ENCODE measurements at places on chromosomes 11 and 22.

DNA sequence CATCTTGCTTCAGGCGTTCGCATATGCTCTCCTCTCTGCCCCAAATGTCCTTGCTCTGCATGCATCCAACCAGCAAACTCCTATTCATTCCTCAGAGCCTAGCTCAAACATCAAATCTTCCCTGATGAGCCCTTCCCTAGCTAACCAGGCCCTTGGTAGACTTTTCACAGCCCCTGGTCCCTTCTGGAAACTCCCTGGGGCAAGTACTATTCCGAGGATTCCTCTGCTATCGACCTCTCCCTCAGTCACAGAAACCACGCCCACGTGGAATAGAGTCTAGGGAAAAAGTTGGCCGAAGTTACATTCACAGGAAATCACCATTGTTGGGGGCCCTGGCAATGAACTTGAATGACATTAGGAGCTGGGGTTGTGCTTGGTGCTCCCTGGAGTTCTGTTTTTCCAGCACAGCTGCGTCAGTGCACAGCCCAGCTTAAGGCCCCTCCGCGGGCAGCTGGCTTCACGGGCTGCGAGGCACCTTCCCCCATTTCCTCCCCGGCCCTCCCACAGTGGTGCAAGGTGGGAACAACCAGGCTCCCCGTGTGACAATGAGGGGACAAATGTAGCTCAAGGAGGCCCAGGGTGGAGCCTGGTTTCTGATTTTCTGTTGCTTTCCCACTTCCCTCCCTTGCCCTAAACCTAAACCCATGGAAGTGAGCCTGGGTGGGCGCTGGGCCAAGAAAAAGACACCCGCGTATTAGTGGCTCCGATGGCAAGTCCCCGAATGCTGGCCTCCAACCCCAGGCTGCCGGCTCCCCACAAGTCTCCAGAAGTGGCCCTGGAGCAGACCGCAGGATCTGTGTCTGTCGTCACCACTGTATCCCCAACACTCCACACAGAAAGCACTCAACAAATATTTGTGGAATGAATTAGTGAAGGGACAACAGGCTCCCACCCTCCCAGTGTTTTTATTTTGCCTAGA is 4.3 kb upstream of the ATP5MGL start:
- no peak for DNase-seq

DNA sequence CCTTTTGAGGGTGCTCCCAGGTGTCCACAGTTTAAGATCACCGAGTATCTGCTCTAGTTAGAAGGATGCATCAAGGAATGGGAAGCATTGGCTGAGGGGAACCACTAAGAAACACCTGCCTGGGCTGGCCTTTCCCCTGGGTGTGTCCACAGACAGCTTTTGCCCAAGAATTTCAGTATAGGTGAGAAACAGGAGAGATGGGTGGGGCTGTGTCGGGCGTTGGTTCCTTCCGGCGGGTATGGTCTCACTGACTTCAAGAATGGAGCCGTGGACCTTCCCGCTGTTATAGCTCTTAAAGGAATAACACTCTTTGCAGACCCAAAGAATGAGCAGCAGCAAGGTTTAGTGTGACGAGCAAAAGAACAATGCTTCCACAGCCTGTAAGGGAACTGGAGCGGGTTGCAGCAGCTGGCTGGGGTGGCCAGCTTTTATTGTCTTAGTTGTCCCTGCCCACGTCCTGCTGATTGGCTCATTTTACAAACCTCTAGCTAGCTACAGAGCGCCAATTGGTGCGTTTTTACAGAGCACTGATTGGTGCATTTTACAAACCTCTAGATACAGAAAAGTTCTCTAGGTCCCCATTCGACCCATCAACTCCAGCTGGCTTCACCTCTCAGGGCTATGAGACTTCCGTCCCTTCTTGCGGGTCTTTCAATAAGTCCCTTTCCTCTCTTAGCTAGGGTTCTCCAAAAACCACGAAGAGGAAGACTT is 2.4 kb downstream of the FADS1 start:
- DNase-seq = no peak

DNA sequence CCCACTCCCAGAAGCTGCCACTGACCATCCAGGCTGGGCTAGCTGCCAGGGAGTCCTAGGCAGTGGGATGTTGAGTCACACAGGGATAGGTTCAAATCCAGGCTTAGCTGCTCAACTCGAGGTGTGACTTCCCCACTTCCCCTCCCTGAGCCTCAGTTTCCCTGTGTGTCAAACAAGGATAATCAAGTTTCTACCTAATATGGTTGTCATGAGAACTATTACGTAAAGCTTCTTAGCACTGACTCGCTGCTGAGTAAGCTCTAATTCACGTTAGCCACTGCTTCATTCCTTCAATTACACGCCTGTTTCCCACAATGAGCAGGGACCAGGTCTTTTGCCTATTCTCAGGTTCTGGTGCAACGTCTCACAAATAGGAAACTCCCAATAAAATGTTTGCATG is 67.7 kb downstream of the SEZ6L start:
- no peak for DNase-seq

GRCh38 chr11:57560146-57560545 is 7.3 kb downstream of the UBE2L6 start:
- no peak for DNase-seq

DNA sequence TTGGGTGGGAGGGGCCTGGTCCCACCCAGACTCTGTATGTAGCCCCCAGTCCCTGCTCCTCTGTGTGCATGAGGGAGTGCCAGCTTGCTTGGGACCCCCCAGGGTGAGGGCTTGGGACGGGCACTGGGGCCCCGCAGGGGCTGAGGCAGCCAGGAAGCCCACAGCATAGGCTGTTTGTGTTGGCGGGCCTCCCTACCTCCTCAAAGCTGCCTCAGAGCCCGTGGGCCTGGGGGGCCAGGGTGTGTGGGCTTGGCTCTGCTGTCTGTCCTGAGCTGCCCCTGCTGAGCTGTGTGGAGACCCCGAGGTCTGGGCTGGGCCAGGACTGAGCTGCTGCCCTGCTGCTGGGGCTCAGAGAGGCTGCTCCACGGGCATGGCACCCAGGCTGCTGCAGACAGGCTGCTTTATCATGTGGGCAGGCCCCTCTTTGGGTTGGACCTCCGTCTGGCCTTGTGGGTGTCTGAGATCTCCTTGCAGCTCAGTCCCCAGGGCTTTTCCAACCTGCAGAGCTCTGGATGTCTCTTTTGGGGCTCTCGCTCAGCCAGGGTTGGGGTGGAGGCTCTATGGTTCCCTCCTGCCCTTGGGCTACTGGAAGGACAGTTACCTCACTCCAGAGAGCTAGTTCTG is 3.3 kb downstream of the TSPAN4 start:
- DNase-seq = no peak

DNA sequence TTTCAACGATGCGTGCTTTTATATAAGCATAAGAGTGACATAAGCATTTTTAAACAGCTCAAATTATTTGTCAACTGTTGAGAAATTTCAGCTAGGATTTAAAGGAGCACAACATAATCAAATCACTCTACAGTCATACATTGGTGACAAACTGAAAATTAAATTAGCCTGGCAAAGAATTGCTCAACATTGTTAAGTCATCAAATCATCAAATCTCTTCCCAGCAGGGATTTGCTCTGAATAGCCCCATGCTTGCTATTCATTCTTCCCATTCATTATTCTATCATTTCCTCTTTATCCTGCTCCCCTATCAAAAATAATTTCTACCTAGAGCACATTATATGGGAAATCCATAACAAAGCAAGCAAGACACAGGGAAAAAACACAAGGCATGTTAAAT is 198.7 kb upstream of the LUZP2 start:
- DNase-seq = no peak

DNA sequence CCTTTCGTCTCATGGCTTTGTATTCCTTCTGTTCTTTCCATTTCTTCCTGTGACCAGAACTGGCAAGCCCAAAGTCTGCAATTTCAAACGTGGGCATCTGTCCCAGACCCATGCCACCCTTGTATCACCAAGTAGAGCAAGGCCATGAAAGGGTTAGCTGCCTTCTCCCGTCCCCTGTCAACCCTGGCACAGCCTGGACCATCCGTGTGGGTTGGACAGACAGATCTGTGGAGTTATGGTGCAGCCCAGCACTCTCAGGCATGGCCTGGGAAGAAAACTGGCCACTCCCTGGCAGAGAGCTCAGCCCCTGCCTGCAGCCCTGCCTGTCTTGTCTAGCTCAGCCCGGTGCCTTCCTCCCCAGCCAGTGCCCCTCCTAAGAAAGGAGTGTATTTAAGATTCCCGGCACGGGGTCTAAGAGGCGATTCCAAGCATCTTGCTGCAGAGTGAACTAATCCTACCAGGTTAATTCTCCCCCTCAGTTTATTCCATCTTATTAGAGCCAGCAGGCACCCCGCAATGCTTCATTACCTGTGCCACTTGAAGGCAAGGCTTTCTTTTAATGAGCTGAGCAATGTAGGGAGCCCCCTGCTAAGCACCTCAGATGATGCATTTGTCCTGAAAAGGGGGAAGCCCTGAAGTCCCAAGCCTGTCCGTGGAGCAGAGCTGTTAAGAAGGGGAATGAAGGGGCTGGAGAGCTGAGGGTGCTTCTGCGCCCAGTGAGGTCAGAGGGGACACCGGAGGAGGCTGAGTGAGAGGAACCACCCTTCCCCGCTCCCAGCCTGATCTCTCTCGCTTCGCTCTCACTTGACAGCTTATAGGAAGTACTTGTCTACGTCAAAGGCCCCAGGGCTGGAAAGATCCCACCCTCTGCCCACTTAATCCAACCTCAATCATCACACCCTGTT is 130.6 kb downstream of the SPATA19 start:
- no peak for DNase-seq

DNA sequence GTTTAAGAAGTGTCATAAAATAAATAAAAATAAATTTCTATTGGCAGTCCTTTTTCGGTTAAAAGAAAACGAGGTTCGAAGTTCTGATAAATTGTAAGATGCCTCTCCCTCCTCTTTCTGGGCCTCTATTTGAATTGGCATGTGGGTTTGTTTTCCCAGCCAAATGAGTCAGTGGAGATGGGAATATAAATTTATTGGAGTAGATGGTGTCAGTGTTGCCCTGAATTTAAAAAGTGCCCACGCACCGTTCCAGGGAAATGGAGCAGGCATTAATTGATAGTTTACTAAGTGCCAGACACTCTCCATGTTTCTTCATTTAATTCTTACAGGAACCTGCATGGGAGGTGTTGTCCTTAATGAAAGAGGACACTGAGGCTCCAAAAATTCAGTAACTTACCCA is 119.2 kb downstream of the FEZ1 start:
- no peak for DNase-seq

DNA sequence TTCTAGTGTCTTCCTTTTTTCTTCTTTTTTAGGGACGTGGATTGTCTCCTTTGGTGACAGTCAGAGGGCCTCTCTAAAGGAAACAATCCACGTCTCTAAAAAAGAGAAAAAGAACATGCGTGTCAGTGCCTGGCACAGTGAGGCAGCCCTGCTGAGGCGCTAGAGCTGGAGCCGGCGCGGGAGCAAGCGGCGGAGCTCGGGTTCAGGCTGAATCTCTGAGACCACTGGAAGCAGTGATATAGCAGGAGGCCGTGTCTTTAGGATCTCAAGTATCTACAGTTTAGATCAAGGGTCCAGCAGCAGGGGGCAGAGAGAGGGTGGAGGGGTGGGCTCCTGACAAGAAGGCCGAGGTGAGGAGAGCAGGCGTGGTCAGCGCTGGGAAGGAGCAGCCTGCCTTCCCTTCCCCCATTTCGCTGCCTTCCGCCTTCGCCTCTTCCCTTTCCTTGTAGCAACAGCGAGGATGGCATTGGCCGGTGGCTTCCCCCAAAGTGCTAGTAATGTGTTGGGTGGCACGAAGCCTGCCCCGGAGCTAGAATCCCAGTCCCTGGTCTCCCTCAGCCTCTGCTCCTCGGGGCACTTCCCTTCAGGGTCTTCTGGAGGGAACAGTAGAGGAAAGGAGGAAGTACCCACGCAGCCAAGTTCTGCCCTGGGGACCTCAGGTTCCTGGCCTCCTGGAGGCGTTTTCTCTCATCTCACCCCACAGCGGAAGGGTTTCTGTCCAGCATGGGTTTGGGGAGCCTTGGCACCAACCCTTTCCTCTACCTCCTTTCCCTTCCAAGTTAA is 28.2 kb upstream of the RAB1B start:
- no peak for DNase-seq

- DNase-seq = peak; percentile 87
Measured at GRCh38 chr22:28855355-28856094, 27.8 kb upstream of the ZNRF3 start.

DNA sequence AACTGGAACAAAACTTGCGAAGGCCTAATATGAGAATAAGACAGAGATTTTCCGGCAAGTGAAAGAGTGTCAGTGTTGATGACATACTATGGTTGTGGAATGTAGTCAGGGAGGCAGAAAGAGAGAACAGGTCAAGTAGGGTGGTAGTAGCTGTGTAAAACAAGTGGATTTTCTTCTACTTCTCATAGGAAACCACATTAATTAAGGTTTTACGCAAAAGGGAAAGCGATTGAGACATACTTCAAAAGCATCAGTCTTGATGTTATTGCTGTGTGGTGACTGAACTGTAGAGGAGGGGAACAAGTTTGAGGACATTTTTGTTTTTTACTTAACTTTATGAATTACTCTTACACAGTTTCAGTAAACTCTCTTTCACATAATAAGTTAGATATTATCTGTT is 186.0 kb upstream of the CNTN5 start:
- no peak for DNase-seq

GRCh38 chr11:35357923-35358322 is 61.4 kb downstream of the SLC1A2 start:
- DNase-seq = no peak

GRCh38 chr11:64652586-64653387 is 61.8 kb downstream of the SLC22A12 start:
- DNase-seq = peak; percentile 92

DNA sequence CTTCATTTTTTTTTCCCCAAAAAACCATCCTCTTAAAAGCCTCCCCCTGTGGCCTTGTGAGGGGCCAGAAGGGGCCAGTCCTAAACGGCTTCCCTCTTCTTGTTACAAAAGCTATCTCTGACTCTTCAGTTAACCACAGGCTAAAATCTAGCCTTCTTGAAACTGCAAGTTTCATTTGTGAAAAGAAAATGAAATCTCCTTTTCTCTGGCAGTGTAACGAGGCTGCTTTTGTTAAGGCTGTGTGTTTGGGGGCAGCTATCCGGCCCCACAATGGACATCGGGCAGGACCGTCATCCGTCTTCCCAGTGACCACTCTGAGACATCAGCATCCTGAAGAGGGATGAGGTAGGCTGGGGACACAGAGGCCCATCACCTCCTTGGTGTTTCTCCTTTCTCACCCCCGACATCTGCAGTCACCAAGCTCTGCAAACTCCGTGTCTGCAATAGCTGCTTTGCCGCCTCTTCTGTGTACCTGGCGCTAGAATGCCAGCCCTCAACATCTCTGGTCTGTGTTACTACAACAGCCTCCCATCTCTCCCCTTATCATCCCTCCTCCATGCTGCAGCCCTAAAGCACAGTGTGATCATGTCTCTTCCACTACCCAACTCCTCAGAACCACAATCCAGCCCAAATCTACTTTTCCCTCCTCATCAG is 94.0 kb downstream of the RCN1 start:
- DNase-seq = no peak

- DNase-seq = no peak
Measured at GRCh38 chr11:42462558-42463310, 849.1 kb upstream of the API5 start.

DNA sequence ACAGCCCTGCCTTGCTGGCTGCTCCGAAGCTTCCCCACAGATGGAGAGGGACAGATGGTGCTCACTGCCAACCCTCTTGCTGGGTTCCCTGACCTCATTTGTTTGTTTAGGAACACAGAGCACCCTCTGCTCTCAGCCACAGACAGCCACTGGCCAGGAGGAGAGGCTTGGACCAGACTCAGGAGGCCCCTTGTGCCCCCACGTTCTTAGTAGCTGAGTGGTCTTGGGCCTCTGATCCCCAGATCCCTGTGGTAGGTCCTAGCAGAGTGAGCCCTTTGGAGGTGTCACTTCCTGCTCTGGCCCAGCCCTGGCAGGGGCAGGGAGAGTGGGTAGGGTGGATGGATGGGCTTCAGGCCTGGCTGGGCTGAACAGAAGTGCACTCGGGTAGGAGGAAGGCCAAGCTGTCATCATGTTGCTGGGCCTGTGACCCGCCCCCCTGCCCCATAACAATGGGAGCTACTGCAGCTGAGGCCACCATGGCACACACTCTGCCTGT is 84.0 kb downstream of the DHCR7 start:
- DNase-seq = no peak
